Renal pelvis (tissue), 12 donors: ENCODE measurements at places on chromosomes 4 and X.

DNA sequence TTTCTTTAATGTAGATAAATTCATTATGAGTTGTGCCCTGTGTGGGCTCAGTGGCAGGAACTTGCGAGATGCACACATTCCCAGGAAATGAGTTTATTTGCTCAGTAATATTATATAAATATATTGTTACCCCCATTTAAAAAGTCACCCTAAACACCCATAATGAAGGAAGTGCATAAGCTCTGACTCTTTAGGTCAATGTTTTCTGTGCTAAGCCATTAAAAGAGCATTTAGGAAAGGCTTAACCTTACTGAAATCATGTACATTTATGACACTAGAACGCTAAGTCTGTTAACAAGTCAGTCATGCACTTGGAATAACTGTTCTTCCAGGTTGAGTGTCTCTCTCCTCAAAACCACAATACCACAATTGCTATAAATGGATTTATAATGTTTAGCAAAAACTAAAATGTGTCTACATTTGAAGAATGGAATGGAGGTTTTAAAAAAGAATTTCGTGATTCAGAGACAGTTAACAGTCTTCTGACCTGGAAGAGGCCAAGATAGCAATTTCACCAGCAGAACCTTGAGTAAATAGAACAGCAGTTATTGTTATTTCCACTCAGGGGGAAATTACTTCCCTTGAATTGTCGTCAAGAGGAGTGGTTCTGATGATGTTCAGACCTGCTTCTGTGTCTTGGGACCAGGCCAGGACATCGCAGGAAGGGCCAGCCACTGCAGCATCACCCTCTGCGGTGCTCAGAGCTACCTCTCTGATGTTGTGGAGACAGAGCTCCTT is 91.1 kb upstream of the VEGFC start:
- no peak for DNase-seq

DNA sequence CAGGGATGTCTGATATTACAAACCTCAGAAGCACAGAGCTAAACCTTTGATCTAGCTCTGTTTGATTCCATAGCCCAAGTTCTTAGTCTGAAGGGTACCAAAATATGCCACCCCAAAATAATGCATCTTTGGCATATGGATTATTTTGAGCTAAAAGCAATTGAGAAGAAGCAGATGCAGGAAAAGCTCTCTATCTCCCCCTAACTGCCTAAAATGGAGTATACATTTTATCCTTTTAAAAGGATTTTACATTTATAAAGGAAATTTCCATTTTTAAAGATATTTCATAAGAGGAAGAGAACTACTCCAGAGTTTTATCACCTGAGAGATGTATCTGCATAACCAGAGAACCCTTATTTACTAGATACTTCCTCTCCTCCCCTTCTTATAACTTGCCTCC is 158.7 kb downstream of the ZNF674 start:
- DNase-seq = no peak

GRCh38 chr4:161931089-161931488 is 232.7 kb downstream of the FSTL5 start:
- no peak for DNase-seq

GRCh38 chr4:184461711-184462441 is 12.5 kb downstream of the IRF2 start:
- DNase-seq = no peak

- peak; percentile 4 for DNase-seq
These were observed 2162.1 kb upstream of the TENM3 start for GRCh38 chr4:180081072-180081471.

DNA sequence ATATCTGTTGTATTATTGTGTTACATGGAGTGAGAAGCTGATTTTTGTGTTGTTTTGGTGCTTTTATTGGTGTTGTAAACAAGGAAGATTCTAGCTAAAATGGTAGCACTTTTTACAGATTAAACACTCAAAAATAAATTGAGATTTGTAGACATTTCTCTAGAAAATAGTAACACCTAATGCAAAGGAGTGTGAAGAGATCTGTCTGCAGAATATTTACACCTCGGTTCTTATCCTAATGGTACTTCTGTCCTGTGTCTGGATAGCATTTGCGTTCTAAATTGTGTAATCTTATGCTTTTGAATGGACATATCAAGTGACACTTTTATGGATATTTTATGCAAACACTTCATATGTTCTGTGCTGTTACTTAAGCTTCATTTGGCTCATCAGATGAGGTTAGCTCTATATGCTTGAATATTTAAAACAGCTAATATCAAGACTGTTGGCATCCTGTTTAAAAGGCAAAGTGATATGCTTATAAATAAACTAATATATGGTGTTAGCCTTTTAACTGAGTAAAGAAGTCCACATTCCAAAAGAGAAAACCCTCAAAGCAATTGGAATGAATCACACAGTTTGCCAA is 6.0 kb downstream of the PCDH7 start:
- no peak for DNase-seq

DNA sequence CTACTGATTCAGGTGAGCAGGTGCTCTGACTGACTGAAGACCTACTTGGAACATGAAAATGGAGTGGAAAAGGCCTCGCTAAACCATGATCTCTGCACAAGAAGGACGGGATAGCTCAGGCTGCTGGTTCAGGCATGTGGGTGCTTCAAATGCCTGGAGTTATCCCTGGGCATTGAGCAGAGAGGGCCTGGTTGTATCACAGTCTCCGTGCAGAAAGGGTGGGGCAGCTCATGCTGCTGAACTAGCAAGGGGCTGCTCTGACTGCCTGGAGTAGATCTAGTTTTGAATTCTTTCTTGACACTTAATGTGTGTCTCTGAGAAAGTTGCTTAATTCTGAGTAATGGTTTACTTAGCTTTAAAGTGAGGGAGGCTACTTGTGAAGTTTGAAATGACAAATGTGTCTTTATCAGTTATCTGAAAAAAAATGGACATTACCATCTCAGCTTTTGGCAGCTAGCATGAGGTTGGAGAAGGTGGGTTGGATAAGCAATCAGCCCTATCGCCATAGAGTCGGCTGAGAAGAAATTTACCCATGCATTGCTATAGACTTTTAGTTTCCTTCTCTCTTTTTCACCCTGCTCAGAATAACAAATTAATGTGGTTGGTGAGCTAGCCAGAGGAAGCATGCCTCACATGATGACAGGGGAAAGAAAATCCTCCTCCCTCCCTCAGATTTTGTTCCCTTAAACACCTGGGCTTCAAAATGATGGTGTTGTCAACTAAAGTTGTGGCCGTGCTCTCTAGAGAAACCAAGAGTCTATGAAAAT is 832.4 kb downstream of the STIM2 start:
- no peak for DNase-seq

- DNase-seq = no peak
These were observed 42.0 kb downstream of the CBLL2 start for GRCh38 chrX:22314692-22315091.

DNA sequence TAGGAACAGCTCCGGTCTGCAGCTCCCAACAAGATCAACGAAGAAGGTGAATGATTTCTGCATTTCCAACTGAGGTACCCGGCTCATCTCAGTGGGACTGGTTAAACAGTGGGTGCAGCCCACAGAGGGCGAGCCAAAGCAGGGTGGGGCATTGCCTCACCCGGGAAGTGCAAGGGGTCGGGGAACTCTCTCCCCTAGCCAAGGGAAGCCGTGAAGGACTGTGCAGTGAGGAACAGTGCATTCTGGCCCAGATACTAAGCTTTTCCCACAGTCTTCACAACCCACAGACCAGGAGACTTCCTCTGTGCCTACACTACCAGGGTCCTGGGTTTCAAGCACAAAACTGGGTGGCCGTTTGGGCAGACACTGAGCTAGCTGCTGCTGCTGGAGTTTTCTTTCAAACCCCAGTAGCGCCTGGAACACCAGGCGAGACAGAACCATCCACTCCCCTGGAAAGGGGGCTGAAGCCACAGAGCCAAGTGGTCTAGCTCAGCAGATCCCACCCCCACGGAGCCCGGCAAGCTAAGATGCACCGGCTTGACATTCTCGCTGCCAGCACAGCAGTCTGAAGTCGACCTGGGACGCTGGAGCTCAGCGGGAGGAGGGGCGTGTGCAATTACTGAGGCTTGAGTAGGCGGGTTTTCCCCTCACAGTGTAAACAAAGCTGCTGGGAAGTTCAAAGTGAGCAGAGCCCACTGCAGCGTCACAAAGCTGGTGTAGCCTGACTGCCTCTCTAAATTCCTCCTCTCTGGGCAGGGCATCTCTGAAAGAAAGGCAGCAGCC is 84.6 kb downstream of the THOC2 start:
- peak; percentile 72 for DNase-seq

DNA sequence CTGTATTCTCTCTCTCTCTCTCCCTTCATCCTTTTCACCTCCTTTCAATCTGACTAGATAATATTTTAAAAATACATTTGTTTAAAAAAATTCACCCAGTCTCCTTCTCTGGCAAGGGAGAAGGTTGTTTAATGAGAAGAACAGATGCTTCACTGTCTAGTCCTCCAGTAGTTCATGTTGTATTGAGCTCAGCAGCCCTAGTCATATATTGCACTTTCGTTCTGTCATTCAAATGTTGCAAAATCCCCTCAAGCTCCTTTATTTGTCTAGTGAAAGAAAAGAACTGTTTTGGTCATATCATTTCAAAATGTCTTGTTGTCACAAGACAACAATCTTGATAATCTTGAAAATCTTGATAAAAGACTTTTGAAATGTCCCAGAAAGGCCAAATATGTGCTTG is 248.0 kb downstream of the GALNTL6 start:
- no peak for DNase-seq

DNA sequence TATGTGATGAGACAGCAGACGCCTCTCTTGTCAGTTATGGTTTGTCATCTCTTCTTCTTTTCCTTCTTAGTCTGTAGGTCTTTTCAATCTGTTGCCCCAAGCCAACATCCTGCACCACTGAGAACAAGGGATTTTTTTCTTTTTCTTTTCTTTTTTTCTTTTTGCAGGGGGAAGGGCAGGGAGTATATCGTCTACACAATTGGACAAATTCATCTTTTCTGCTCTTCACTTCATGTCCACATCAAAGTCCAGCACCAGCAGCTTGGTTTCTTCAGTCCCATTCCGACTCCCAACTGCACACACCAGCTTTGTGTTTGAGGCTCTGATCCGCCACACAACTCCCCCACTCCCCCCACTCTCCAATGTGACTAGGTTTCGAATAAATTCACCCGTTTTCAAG is 213.2 kb downstream of the FBXW7 start:
- DNase-seq = no peak

- no peak for DNase-seq
These were observed 98.1 kb upstream of the OTUD4 start for GRCh38 chr4:145278341-145279121.

- DNase-seq = no peak
These were observed 2.4 kb downstream of the CXXC4 start for GRCh38 chr4:104492183-104492771.

GRCh38 chr4:140102421-140102820 is 51.6 kb downstream of the MAML3 start:
- DNase-seq = no peak

DNA sequence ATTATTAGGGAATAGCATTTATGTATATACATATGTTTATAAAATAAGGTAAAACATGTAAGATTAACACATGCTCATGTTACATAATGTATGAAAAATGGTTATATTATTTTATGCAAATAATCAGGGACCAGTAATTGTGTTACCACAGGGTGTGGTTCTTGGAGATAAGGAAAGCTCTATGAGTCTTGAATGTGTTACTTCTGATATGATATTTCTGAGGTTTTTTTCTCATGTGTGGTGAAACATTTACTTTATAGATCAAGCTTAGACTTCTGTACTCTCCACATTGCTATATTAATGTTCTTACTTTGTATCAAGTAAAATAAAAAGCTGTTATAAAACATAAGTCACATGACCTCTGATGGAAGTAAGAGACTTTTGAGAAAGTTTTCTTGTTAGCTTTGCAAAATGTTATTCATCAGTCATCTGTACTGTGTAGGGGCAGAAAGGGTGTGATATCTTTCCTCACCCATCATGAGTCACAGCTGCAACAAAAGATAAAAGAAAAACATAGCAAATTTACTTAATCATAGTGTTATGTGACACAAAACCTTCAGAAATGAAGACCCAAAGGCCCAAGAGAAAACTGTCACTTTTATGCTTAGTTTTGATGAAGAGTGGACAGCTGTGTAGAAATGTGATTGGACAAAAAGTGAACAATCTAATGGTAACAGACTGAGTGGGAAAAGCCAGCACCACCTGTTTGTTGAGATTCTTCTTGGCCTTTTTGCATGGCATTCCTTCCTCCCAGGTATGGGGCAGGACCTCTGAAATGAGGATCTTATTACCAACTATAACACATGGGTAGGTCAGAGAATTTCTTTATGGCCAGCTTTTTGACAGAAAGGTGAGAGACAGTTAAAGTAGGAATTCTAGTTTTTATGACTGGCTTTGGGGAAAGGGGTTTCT is 632.3 kb downstream of the PDHA2 start:
- no peak for DNase-seq
